Right lobe of liver (tissue), 6 donors: ENCODE measurements at places on chromosomes 3 and 15. TPM values are rescaled to one million over a fixed set of nuclear protein-coding genes. Genes with fewer than 3 reads are reported as not detected.

GRCh38 chr3:106206146-106206545 lies 337.3 kb upstream of the CBLB start:
- DNase-seq, result no peak

- DNase-seq, result no peak
Observed at GRCh38 chr3:136740351-136740958, 11.7 kb downstream of the STAG1 start.

TMOD2 gene
- total RNA-seq, result 2.0 TPM

GRCh38 chr3:123536153-123536895 lies 48.5 kb downstream of the HACD2 start:
- DNase-seq, result no peak

DNA sequence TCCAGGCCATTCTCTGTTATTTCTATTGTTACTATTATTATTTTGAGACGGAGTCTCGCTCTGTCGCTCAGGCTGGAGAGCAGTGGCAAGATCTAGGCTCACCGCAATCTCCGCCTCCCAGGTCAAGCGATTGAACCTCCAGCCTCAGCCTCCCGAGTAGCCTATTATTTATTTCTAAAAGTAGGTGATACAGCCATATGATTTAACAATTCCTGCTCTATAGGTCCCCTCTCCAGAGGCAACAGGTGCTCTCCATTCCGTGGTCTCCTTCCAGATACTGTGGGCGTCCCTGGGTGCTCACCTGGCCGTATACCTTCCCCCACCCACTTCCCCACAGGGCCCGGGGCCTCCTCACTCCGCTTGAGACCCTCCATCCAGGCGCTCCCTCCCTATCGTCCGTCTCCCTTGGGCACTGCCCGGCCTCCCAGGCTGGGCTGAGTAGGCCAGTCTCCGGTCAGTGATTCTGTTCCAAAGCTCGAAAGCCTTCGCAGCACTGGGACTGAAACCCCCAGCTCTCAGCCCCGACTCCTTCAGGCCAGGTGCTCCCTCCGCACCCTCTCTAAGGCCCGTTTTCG lies 708 bp upstream of the PTPN23 start:
- DNase-seq, result no peak

DNA sequence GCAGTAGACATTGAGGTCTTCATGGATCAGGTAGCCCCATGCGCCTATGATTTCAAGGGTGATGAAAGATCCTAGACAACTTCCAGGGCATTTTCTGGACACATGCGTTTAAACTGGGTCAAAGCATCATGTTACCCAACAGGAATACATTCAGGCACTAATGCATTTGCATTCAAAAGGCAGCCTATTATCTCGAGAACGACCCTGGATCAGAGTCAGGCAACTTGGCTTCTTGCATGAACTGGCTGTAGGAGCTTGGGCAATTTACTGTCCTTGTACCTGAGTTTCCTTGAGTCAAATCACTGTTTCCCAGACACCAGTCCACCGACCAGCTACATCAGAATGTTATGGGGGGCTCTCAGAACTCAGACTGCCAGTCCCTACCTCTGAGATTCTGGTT lies 51.5 kb upstream of the CHST2 start:
- DNase-seq, result no peak

- DNase-seq, result no peak
Observed at GRCh38 chr3:27511724-27512422, 27.7 kb upstream of the SLC4A7 start.
